Diencephalon (tissue), 1 donor: ENCODE measurements at places on chromosomes 7 and 10. TPM values are rescaled to one million over a fixed set of nuclear protein-coding genes. Genes with fewer than 3 reads are reported as not detected.

RAB19 gene
- not detected for total RNA-seq

UNCX gene
- total RNA-seq = 2.3 TPM

HYAL4 gene
- not detected for total RNA-seq

POLR2J2 gene
- 5.3 TPM for total RNA-seq

PDK4 gene
- total RNA-seq = 8.3 TPM

BLNK gene
- total RNA-seq = 0.23 TPM

FKBP6 gene
- not detected for total RNA-seq

EPDR1 gene
- total RNA-seq = 33.7 TPM

SKIDA1 gene
- total RNA-seq = 6.9 TPM

MRLN gene
- total RNA-seq = 0.69 TPM

MBL2 gene
- not detected for total RNA-seq

GPR26 gene
- total RNA-seq = 13.8 TPM

PDE1C gene
- 19.6 TPM for total RNA-seq

HERPUD2 gene
- total RNA-seq = 24.0 TPM

HUS1 gene
- total RNA-seq = 24.7 TPM

LSM5 gene
- total RNA-seq = 30.7 TPM

CTAGE8 gene
- total RNA-seq = not detected

HMX2 gene
- total RNA-seq = 0.92 TPM

IFIT1B gene
- total RNA-seq = 0.92 TPM

ANKRD30A gene
- total RNA-seq = not detected

CC2D2B gene
- 3.5 TPM for total RNA-seq

AMZ1 gene
- 4.4 TPM for total RNA-seq

CACNA2D1 gene
- total RNA-seq = 118 TPM

MACC1 gene
- total RNA-seq = 0.23 TPM

ATOH7 gene
- 0.69 TPM for total RNA-seq

CAMK2B gene
- 112 TPM for total RNA-seq

ENTPD1 gene
- total RNA-seq = 16.6 TPM

PLXNA4 gene
- total RNA-seq = 50.3 TPM

GRM3 gene
- 153 TPM for total RNA-seq

DDIT4 gene
- 64.1 TPM for total RNA-seq

HACD1 gene
- 32.3 TPM for total RNA-seq

ABCC2 gene
- total RNA-seq = 1.6 TPM

NACAD gene
- total RNA-seq = 7.6 TPM

FAM131B gene
- 78.4 TPM for total RNA-seq

SPDYE2 gene
- total RNA-seq = 0.23 TPM

RBP3 gene
- total RNA-seq = not detected

KIAA1217 gene
- total RNA-seq = 5.3 TPM

IFIT3 gene
- total RNA-seq = 8.5 TPM

LBX1 gene
- not detected for total RNA-seq

GJD4 gene
- total RNA-seq = 0.23 TPM

PRPS1L1 gene
- total RNA-seq = not detected

OR6B1 gene
- total RNA-seq = not detected

PTPRZ1 gene
- 319 TPM for total RNA-seq
